ENCODE measurements at places on chromosomes 7 and 10.
A peak's percentile ranks its signal among the peaks of the same experiment; 100 is the strongest.

DNA sequence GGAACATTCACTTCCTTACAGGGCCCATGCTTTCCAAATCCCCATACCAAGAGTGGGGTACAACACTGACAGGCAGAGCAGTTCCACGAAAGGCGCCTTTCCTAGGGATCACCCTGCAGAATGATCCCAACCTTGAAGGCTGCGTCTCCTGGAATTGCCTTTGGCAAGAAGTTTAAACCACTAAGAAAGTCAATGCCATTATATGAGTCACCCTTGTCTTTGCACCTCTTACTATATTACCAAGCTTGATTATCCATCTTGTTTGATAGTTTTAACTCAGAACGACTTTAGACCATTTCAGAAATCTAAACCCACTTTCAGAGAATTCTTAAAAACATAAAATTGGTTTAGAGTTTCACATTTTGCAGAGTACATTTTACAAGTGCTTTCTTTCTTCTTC is 282.1 kb downstream of the ARHGAP12 start:
- no peak for DNase-seq

DNA sequence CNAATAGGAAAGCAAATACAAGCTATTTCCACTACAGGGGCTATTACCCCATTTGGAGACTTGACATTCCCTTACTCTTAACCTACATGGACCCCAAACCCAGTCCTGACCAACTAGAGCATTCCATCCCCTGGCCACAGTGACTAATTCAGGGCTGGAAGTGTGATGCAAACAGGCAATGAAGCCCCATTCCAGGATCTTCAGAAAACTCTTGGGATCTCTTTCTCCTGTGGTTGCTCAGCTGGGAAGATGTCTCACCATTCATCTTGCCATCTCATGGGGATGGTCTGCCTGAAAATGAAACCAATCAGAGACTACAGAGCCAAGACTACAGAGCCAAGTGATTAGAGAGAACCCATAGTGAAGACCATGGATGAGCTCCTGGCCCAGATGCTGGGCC is 206.2 kb downstream of the ZNF365 start:
- DNase-seq: no peak

DNA sequence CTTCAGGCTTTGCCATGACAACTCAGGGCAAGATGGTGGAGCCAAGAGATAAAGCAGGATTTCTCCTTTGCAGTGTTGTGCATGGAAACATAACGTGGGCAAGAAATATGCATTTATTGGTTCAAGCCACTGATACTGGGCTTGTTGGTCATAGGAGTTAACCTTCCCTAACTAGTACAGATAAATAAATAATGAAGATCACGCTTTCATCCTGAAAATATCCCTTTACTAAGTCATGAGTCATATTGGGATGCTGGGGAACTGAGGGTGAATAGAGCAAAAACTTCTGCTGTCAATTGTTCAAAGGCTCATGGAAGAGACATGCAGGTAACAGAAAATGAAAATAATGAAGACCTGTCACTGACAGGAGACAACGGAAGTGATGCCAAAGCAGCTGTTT is 55.5 kb downstream of the TES start:
- DNase-seq: no peak

DNA sequence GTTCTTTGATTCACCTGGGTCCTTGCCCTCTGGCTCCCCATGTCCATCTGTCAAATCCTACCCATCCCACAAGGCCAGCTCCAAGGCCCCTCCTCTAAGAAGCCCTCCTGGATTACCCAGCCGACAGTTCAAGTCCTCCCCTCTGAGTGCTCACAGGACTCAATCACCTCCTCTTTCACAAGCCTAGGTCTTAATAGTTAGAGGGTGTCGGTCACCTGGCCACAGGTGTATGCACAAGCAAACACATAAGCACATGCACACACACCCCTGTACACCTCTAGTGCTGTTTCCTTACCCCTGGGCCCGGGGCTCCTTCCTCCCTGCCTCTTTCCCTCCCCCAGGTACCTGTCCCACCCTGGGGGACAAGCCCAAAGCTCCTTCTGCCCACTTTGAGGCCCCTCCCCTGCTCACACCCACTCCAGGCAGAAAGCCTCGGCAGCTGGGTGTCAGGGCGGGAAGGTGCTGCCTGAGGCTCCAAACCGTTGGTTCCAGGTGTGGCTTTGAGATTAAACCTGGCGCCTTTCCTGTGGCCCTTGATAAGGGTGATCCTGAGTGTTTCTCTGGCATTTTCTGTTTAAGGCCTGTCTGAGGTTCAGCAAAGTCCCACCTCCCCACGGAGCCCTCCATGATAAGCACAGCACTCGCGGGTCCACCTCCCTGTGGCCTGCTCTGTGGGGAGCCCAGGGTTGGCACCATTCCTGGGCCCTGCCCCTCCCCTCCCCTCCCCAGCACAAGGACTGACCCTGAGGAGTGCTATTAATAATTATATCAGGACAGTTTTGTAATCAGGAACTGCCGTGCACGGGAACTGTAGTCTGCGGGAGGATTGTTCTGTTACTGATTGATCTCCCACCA is 14.6 kb upstream of the AQP1 start:
- peak; percentile 85 for DNase-seq

DNA sequence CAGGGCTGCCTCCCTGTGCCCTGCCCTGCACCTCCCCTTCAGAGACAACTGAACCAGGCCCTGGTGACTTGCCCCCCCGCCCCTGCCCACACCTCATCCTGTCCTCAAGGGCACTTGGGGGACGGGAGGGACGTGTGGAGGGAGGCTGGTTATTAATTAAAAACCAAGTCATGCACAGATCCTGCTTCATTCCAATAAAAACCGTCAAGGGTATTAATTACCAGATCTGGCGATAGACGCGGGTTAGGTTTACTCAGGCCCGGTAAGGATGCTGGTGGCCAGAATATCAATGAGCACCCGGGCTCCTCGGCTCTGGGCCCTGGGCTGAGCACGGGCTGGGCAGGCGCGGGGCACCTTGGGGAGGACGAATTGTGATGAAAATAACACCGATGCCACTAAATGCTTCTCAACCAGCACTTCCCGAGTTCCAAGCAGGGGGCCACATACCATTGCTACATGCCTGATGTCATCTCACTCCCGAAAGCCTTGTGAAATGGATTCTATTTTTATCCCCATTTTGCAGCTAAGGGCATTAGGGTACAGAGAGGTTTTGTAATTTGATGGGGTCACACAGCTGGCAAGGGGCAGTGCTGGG is 24.5 kb upstream of the GTF2IRD1 start:
- DNase-seq: no peak

DNA sequence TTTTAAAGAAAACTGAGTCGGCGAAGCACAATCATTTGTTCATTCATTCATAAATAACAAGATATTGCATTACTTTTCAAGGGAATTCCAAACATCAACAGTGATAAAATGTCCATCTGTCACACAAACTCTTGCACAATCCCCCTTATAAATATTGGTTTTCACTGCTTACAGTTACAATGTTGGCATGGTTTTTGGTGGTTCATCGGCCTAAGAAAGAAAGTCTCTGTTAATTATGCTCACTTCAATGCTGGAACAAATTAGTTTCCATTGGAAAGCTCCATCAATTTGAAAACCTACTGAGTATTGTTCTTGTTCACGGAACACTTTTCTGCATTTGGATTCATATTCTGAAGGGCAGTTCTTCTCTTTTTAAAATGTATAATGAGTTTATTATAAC is 188.5 kb downstream of the JAZF1 start:
- no peak for DNase-seq

DNA sequence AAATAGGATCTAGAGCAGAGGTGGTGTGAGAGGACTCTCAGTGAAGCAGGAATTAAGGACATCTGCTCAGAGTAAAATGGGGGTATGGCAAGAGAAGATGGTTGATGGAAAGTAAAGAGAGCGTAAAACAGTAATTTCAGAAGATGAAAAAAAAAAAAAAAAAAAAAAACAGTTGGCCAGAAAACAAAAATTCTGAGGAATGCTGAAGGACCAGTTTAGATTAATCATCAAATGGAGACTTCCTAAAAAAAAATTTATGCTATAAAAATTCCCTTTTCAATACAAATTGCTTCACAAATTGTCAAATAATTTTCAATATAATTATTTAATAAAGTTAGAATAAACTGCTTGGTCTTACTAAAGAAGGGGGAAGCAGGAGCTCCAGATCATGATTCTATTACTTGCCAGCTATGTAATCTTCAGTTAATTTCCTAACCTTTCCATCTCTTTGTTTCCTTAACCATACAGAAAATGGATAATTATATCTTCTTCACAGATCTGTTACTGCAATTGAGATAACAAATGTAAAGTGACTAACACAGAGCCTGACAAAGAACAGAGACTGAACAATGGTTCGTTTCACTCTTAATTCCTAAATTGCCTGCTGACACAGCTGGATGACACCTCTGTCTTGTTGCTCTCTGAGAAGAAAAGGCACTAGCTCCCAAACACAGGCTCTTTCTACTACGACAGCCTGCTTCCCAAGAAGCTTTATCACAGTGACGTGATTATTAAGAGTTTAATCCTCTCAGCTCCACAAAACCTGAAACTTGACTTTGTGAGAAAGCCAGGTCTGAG is 64.9 kb upstream of the GPR22 start:
- no peak for DNase-seq

Measured in erythroblast (primary cell).